T-helper 1 cell (primary cell): ENCODE measurements at places on chromosomes 7 and 10.

- DNase-seq, result peak; percentile 20
Observed at GRCh38 chr10:13115832-13116803, 16.2 kb downstream of the OPTN start.

- no peak for DNase-seq
Observed at GRCh38 chr7:12655161-12655560, 32.3 kb upstream of the ARL4A start.

DNA sequence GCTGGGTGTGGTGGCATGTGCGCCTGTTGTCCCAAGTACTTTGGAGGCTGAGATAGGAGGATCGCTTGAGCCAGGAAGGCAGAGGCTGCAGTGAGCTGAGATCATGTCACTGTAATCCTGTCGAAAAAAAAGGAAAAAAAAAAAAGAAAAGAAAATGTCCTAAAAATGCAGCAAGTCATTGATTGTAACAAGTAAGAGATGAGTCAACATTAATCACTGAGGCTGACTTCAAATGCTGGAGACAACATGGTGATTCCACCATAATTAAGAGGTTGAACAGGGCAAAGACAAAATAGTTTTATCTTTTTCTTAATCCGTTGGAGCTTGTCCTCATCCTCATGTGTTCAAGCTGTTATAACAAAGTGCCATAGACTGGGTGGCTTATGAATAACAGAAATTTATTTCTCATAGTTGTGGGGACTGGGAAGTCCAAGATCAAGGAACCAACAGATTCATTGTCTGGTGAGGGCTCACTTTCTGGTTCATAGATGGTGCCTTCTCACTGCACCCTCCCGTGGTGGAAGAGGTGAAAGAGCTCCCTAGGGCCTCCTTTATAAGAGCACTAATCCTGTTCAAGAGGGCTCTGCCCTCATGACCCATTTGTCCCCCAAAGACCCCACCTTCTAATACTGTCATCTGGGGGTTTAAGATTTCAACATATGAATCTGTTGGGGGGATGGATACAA is 60.3 kb downstream of the TBXAS1 start:
- DNase-seq, result no peak

DNA sequence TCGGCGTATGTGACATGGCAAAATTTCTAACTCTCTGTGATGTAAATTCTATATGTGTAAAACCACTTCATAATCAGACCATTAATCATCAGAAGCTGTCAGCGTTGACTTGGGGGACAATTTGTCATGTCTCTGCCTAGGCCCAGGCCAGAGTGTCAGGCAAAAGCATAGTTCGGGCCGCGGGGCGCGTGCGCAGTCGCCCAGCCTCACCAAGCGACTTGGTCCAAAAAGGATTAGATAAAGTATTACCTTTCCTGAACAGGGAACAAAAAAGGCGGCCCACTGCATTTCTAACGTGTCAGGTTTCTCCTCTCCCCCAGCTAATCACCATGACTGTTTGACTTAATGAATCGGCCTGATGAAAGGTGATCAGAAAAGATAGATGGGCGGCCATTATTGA is 114.2 kb downstream of the EBF3 start:
- no peak for DNase-seq

GRCh38 chr7:110974441-110974840 is 116.5 kb upstream of the LRRN3 start:
- no peak for DNase-seq

DNA sequence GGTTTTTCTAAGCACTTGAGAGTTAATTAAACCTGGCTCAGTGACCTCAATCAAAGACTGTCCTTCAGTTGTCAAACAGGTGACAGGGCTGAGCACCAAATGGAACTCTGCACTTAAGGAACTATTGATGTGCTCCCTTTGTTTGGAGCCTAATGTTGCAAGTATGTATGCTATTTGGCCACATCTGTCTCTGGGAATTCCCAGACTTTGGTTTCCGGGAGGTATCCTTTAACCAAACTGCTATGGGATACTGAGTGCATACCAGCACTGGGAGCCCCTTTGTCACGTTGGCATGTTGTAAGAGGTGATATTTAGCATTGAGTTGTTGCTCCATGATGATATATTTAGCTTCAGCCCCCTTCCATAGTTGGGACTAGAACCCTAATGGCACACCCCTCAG is 25.2 kb downstream of the ASZ1 start:
- no peak for DNase-seq

DNA sequence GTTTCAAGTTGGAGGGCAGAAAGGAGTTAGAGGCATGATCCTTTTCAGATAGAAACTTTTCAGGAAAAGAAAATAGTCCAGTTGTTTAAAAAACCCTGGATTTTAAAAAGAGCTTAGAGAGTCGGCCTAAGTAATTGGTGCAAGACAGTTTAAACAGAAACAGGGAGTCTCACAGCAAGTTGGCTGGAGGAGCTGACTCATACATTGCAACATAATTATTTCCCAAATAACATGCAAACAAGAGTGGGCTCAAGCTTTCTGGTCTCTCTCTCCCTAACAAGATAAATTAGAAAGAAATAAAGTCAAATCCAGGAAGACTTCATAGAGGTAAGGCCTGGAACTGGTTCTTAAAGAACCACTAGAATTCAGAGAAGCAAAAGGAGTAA is 100.3 kb upstream of the AGBL3 start:
- DNase-seq, result no peak

DNA sequence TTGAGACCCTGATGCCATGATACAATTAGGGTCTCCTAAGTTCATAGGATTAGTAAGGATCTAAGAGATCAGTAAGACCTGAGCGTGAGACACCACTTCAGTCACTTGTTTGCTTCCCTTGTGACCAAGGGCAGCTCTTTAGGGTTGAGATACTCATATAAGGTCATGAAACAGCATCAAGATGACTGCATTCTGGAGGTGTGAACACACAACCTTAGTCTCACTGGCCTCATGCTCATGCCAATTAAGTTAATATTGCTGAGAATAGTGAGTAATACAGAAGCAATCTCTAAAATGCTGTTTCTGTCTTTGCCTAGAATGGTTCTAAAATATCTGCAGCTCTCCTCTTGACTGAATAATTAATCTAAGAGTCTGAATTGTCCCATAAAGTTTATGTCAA is 39.6 kb upstream of the KLHL7 start:
- no peak for DNase-seq

GRCh38 chr10:6314620-6315205 is 112.0 kb downstream of the PFKFB3 start:
- no peak for DNase-seq

DNA sequence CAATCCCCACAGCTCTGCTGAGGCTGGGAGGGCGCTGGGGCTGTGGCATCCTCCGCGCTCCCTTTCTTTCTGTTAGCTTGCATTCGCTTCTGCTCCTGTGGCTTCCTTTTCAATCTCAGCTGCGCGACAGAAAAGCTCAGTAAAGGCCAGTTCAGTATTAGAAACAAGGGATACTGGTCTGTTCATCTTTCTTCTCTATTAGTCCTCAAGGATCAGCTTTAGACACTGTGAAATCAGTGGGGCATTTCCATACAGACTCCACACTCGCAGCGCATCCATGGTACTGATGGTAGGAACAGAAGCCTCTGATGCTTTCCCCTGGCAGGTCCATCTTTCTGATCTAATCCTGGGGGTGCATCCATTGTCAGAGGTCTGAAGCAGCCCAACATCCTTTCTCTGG is 163.7 kb downstream of the LYZL1 start:
- DNase-seq, result no peak

DNA sequence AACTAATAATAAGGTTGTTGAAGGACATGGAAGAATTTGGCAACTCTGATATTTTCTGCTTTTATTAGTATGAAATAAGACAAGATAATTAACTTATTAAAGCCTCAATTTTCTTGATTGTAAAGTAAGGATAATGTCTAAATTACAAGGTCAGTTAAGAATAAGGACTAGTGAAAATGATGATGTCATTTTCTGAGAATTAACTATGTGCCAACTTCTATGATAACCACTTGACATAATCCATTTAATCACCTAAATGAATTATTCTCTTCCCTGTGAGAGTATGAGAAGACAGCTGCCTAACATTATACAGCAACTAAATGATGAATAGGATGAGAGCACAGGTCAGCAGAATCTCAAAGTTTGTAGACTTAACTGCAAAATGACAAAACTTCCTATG is 1153.4 kb upstream of the POT1 start:
- DNase-seq, result no peak

DNA sequence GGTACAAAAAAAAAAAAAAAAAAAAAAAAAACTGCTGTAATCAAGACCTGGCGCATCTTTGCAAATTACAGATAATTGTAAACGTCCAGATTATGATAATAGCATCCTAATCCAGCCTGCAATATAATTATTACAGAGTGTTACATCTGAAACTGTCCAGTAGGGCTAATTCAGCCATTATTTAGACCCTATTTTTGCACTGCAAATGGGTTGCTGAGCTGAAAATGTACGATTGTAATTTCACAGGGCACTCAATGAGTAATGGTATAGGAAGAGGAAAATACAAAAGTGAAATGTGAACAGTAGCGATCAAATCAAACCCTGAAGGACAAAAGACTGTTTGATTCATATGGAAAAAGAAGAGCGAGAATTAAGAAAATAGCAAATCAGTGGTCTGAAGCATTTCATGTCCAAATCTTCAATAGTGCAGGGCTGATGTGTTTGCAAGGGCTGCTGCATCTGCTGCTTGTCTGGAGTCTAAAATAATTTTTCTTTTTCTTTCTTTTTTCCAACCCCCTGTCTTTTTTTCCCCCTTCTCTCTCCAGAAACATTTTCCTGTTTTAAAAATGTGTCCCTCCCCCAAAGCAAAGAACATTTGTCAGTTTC is 8.9 kb downstream of the DLX6 start:
- DNase-seq, result no peak

GRCh38 chr10:79442171-79443040 is 3.0 kb downstream of the ZCCHC24 start:
- no peak for DNase-seq

DNA sequence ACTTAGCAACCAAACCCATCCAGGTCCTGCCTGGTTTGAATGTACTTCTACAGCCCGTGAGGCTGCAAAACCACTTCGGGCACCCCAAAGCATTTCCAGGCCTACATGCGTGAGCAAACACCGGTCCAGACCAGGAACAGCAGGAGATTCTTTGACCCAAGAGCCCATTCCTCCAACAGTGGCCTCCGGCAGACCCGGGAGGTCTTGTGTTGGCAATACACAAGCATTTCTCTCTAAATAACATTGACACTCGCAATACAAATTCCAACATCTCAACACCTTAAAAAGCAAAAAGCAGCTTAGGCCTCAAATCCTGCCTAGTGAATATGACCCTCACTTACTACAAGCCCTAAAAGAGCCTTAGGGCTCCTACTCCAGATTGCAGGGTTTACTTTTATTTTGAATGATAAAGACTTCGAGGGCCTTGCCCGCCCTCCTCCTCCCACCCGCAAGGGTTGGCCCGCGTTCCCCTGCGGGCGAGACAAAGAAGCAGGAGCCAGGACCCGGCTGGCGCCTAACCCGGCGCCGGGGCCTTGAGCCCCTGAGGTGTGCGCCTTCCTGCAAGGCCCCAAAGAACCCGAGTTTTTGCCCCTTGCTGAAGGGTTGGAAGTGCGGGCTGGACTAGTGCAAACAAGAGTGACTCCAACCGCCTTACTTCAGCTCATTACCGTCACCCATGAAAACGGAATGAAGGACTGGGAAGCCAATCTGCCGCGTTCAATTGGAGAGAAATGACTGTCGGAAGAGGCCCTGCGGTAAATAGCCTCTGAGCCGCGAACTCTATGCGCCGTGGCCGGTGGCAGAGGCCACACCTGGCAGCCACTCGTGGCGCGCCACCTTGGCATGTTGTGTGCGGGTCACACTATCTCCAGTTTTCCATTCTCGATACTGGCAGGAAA is 3.4 kb upstream of the DLX6 start:
- DNase-seq, result no peak

GRCh38 chr10:110762109-110762848 is 109.4 kb upstream of the PDCD4 start:
- no peak for DNase-seq

GRCh38 chr7:2760098-2760889 is 72.3 kb downstream of the AMZ1 start:
- no peak for DNase-seq

DNA sequence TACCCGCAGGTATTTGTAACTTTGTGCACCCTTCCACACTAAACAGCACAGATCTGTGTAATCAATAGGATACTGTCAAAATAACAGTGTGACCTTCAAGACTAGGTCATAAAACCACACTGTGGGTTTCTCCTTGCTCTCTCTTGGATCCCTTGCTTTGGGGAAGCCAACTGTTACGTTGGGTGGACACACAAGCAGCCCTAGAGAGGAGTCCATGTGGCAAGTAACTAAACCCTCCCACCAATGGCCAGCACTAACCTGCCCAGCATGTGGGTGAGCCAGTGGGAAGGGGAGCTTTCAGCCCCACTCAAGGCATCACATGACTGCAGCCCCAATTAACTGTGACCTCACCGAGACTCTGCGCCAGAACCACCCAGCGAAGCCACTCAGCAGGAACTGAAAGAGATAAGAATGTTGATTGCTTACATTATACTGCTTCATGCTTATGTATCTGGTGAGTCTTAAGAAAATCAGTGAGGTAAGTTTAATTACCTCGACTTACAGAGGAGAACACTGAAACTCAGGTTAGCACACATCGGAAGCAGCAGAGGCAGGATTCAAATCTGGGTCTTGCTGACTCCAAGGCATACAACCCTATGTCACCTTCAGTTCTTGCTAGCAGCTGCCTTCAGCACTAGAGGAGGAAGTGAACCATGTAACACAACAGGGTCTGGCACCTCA is 9.4 kb upstream of the ZC3HAV1 start:
- DNase-seq, result no peak

- DNase-seq, result no peak
Observed at GRCh38 chr10:82924711-82925110, 1049.7 kb downstream of the NRG3 start.

DNA sequence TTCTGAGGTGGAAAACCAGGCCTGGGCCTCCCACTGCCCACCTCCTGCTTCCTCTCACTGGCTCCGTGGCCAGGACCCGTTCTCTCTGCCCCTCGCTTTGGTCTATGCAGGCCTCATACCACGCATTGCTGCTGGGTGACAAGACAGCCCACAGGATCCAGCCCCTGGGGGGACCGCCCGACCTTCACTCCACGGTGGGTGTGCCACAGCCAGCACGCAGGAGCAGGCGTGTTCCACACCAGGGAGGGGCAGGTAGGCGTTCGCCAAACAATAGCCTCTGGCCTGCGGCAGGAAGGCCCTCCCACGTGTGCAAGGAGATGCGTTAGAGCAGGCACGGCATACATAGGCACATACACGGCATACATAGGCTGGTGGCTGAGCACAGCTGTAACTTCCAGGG is 233.4 kb downstream of the WDR37 start:
- DNase-seq, result no peak

DNA sequence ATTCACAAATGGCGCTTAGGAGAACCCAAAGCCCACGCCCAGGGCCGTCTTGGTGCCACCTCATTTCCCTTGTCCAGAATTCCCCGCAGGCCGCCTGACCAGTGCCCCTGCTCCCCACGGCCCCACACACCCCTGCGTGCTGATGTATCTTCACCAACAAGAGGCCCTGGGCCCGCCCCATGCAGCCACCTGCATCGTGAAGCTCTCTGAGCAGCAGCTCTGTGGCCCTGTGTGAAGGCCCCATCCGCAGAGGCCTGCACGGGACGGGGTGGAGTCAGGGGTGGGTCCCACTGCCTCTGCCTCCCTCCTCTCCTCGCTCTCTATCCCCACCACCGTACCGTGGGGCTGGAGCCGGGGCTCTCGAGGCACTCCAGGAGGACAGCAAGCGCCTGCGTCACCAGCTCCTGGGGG is 14.7 kb downstream of the BRAT1 start:
- no peak for DNase-seq

GRCh38 chr7:16668049-16668858 is 22.3 kb downstream of the BZW2 start:
- no peak for DNase-seq

GRCh38 chr10:36630267-36630666 is 495.1 kb upstream of the ANKRD30A start:
- no peak for DNase-seq

- DNase-seq, result no peak
Observed at GRCh38 chr10:69327463-69328379, 49.4 kb downstream of the HK1 start.
